ENCODE measurements at places on chromosomes 5 and 9.

- no peak for DNase-seq
These were observed 31.1 kb upstream of the FRMD3 start for GRCh38 chr9:83569326-83569725.

DNA sequence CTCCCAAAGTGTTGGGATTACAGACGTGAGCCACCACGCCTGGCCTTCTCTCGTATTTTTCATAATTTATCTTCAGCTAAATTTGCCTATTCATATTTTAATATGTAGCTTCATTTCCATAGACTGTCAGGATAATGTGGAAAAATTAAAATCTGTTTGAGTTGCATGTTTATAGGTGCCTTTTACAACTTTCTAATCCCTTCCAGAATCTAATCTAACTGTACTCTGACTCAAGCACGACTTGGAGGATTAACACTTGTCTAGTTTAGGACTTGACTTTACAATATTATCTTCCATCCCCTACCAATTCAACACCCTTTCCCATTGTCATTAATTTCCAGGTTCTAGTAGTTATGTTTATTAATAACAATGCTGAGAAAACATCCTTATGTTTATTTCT, 1761.5 kb downstream of the MAT2B start:
- no peak for DNase-seq

- DNase-seq, result no peak
These were observed 221.9 kb downstream of the PDZD2 start for GRCh38 chr5:31860726-31861433.

DNA sequence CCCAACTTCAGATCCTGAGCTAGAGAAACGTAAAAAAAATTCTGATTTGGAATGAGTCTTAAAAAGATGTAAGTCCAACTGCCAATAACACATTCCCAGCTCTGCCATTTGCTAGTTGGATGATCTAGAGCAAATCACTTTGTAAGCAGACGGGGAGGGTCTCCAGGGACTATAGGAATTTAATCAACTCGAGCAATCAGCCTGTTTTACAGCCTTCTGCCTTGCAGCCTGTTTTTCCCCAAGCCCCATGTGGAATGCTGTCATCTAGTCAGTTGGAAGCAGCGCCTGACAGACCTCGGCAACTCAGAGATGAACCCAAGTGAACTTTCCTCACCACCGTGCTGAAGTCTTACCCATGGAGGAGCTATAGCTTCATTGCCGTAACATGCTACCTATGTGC, 34.8 kb upstream of the HRH2 start:
- DNase-seq, result no peak

GRCh38 chr5:6408627-6409446, 30.5 kb upstream of the MED10 start:
- no peak for DNase-seq

GRCh38 chr5:21858441-21858840, 994.7 kb downstream of the CDH12 start:
- DNase-seq, result no peak

DNA sequence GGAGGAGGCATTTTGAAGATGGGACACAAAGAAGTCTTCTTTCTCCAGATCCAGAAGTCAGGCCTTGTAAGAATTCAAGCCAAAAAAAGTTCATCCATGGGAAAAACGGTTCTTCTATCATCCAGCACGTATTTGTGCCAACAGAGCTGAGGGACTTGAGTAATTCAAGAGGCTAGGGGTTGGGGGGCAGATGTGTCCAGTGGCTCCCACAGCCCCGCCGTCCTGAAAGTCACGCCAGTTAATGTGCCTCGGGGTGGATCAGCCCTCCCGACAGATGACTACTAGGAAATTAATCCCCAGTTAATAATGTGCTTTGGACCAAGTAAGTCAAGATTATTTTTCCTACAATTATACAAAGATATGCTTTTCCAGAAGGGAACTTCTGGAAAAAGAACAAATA, 23.4 kb downstream of the NREP start:
- no peak for DNase-seq

DNA sequence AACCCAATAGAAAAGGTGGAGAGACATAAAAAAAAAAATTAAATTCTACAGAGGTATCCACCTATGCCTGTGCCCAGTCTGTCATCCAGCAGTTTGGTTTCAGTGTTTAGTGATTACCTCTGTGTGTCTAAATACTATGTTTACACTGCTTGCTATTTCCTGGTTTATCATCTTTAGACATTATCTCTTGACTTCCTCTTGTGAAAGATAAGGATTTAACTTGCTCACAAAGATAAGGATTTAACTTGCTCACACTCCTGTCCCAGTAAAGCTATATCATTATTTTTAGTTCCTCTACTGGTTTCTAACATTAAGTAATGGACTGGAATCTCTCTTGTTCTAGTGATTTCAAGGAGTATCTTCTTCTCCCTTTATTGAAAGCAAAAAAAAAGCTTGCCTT, 53.9 kb upstream of the ZFR start:
- DNase-seq, result no peak

DNA sequence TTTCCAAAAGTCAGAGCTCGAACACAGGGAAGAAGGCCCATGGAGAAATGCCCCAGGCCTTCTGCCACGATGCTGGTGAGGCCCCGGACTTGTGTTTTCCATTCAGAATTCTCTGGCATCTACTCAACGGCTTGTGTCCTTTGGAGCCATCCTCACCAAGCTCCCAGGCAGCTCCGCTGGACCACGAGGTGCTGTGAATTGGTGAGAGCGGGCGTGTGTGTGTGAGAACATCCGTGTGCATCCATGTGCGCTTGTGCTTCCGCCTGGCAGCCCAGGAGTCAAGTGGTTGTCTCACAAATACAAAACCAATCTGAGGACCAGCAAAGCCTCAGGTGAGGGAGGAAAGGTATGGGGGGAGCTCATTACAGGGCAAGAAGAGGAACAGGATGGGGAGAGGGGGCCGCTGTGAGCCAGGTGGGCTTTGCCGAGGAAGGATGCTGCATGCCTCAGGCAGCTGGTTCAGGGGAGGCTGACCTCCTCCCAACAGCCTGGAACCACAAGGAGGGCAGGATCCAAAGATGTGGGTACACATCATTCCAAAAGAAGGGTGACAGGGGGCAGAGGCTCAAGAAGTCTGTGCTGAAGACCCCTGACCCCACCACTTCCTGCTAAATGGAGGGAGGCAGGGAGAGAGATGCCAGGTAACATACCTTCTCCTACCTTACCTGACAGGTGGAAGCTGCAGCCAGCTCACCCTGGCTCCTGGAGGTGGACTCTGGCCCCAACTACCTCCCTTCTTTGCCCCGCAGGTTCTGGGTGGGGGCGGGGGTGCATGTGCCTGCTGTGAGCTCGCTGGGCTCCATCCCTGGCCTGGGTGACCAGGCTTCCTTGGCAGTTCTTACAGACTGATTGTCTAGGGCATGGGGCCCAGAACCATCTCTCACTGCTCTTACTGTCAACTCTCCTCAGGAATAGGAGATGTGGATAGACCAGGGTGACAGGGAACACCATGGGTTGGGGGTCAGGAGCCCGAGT, 196.3 kb downstream of the PAX5 start:
- DNase-seq, result no peak

DNA sequence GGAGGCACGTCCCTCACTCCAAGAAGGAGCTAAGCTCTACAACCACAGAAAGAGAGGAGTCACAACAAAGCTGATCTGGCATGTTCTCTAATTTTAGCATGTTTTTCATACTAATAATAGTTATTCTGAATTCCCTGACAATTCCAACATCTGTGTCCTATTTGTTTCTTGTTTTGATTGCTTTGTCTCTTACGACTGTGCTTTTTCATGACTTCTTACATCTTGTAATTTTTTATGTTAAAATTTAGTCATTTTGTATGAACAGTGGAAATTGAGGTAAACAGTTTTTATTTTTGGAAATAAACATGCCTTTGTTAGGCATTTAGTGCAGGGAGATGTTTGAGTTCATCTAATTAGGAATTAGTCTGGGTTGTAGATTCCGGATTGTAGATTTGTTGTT, 668.1 kb upstream of the EDIL3 start:
- no peak for DNase-seq

DNA sequence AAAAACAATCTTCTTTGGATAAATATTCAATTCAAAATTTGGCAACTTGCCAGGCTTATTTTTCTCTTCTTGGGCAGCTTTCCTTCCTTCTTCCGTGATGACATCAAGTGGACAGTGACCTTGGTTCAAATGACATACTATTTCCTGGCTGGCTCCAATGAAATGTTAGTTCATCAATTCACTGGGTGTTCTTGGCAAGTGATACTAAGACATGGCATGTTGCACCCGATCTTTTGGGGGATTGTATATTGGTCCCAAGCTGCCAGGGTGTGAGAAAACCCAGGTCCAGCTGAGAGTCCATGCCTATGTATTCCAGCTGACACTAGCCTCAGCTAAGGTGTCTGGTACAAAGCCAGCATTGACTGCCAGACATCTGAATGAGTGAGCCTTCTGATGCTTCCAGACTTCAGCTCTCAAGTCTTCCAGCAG, 252.9 kb downstream of the MAT2B start:
- DNase-seq, result no peak

GRCh38 chr5:72137826-72138409, 30.6 kb downstream of the MAP1B start:
- no peak for DNase-seq

GRCh38 chr9:104992659-104993058, 64.7 kb upstream of the ABCA1 start:
- no peak for DNase-seq

- no peak for DNase-seq
These were observed at the start of gene MVB12B for GRCh38 chr9:126326228-126327005. Gene MVB12B, plus strand, starts transcription at chr9:126326829. Its CDS starts 101 bp downstream, at chr9:126326930.

DNA sequence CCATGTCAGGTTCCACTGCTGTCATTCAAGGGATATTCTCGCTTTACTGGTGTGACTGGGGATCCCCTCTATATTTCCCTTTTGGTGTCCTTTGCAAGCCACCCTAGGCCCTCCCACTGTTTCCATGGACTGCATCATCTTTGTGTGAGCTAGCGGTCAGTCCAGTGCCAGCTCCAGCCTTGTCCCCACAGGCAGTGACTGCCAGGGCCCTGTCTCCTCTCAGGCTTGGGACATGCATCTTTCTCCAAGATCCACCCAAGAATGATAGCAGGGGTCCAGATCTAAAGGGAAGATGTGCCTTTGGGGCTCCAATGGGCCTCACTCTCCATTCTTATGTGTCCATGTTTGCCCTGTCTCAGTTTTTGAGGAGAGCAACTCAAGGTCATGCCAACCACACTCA, 37.8 kb upstream of the NXNL2 start:
- no peak for DNase-seq

DNA sequence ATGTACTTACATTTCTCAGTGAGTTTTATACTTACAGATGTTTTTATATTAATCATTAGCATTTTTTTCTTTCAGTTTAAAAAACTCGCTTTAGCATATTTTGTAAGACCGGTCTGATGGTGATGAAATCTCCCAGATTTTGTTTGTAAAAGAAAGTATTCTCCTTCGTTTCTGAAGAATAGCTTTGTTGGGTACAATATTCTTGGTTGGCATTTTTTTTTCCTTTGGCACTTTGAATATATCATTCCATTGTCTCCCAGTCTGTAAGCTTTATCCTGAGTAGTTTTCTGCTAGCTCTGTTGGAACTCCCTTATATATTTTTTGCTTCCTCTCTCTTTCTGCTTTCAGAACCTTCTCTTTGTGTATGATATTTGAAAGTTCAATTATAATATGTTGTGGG, 412.6 kb downstream of the RASEF start:
- no peak for DNase-seq

DNA sequence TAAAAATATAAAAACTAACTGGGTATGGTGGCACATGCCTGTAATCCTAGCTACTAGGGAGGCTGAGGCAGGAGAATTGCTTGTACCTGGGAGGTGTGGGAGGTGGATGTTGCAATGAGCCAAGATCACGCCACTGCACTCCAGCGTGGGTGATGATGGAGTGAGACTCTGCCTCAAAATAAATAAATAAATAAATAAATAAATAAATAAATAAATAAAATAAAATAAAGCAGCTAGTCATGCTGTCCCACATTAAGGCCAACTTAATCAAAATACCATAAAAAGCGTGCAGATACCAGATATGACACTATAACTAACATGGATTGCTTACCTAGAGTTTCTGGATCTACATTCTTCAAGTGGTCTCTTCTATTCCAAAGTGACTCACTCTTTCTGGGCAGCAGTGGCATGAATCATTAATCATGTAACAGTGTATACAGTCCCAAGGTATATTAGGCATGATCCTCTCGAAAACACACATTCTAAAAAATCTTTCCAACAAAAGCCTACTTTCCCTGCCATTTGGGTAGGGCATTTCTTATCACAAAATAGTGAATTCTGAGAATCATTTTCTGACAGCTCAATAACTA, 187.1 kb downstream of the ELAVL2 start:
- DNase-seq, result no peak

DNA sequence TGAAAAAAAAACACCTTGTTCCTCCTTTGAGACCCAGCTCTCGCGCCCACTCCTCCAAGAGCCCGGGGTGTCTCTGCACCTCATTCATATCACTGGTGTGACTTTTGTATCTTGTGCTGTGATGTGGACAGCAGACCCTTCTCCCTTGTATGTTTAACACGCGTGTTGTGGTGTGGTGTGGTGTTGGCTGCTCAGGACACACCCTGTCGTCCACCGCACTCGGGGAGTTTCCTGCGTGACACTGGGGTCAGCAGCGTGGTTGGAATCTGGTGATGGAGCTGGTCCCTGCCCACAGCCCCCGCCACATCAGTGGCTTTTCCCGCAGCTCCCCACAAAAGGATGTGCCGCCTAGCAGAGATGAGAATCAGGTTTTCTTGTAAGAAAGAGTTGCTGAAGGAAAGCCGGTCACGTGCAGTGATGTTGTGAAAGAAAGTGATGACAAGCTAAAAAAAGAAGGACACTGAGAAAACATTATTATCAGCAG, 61.5 kb downstream of the TENT4A start:
- no peak for DNase-seq

DNA sequence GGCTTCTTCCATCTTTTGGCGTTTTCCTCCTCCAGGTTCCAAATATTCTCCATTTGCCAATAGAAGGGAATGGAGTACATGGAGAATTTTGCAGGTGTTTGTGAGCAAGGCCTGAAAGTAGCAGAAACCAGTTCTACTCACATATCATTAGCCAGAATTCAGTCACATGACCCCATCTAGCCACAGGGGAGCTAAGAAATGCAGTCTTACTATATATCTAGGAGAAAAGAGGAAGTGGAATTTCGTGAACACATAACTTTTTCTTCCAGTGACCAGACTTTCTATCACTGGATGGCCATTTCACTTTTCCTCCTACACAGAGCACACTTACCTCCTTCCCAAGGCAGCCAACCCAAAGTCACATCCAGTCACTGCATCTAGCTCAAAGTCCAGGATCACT, 55.1 kb downstream of the LOX start:
- no peak for DNase-seq

DNA sequence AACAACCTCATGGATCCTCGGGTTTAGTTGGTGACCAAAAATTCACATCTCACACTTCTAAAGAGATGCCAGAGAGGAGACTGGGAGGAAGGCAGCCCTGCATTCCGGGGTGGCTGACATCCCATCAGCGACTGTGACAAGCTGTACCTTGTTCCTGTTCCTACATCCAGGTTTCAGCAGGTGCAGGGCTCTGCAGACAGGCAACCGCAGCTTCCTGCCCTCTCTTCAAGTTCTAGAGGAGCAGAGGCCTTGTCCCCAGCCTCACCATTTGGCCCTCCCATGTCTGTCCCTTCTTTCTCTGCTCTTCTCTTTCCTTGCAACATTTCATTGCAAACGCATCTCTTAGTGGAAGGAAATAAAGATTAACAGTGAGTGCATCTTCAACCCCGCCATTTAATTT, 454.6 kb downstream of the IRX1 start:
- no peak for DNase-seq

- DNase-seq, result no peak
These were observed 1.1 kb downstream of the BAG1 start for GRCh38 chr9:33263131-33264002.

- DNase-seq, result no peak
These were observed at the start of gene FST for GRCh38 chr5:53480416-53481158. Gene FST, plus strand, starts transcription at chr5:53480629. Its CDS starts 163 bp downstream, at chr5:53480792.

- DNase-seq, result no peak
These were observed 16.2 kb upstream of the MEF2C start for GRCh38 chr5:88899096-88899737.
